ENCODE measurements at places on chromosomes 13 and 19.
A peak's percentile ranks its signal among the peaks of the same experiment; 100 is the strongest.

GRCh38 chr19:11096210-11096841, 7.1 kb downstream of the LDLR start:
- peak overlapping the region; percentile 63 for H3K4me3 ChIP-seq
- H3K27ac ChIP-seq, result peak overlapping the region; percentile 94
- no peaks in the 10 kb centered on the region for H3K27me3 ChIP-seq
- peak; percentile 57 for DNase-seq

- no peaks in the 10 kb centered on the region for H3K27me3 ChIP-seq
- H3K36me3 ChIP-seq, result no peaks in the 10 kb centered on the region
- no peak overlapping the region for H3K4me3 ChIP-seq
- H3K4me1 ChIP-seq, result peaks cover 5% of the 10 kb centered on the region
- H3K27ac ChIP-seq, result no peak overlapping the region
These were observed 7.0 kb downstream of the CAB39L start for GRCh38 chr13:49436890-49437289.

DNA sequence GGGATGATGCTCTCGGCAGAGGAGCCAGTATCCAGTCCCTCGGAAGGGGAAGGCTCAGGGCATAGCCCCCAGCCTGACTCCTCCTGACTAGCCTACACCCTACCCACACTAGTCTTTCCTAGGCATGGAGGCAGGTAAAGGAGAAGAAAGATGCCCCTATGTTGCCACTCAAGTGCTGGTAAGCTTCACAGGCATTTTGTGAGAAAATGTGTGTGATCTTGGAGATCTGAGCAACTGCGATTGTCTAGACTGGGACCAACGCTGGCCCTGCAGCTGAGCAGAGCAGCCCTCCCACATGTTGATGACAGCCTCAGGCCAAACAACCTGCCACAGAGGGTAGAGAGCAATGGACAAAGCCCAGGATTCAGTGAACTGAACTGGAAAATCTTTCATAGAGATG, 11.7 kb upstream of the ATP12A start:
- no peaks in the 10 kb centered on the region for H3K36me3 ChIP-seq
- peaks cover 11% of the 10 kb centered on the region for H3K27me3 ChIP-seq
- peaks cover 14% of the 10 kb centered on the region for H3K4me1 ChIP-seq
- H3K4me3 ChIP-seq, result no peak overlapping the region
- H3K27ac ChIP-seq, result no peak overlapping the region

DNA sequence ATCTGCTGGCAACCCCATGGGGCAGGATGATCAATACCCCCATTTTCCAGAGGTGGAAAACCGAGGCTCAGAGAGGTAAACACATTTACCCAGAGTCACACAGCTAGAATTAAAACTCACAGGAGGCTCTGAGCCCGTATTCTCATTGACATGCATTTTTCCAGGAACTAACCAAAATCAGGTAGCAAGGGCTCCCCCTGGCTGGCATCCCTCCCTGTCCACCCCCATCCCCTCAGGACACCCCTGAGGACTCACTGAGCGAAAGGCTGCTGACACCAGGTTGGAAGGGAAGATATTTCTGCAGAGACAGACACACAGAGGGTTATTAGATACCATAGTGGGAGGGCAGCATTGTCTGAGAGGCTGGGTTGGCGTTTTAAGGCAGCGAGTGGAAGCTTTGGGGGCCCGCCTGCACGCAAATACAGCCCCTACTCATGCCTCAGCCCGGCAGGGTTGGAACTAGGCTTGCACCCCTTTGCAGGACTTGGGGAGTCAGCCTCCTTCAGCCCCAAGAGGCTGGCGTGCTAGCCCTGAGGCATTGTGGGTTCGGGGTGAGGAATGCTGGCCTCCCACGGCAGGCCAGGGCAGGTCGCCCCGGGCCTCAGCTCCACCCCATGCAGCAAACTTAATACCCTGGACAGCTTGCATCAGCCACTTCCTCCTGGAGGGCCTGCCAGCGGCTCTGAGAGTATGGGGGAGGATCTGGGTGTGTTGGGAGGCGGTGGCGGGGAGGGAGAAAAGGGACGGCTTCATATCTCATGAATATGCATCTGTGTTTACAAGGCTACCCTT, 3.9 kb downstream of the SLC1A5 start:
- peak; percentile 86 for DNase-seq
- H3K36me3 ChIP-seq, result peaks cover 70% of the 10 kb centered on the region
- peak overlapping the region; percentile 98 for H3K27ac ChIP-seq
- no peaks in the 10 kb centered on the region for H3K27me3 ChIP-seq
- peaks cover 33% of the 10 kb centered on the region for H3K4me1 ChIP-seq
- peak overlapping the region; percentile 98 for H3K4me3 ChIP-seq
